Foreskin keratinocyte (primary cell): ENCODE measurements at places on chromosomes 5 and 9. TPM values are rescaled to one million over a fixed set of nuclear protein-coding genes. Genes with fewer than 3 reads are reported as not detected.

Gene SHISAL2B
- total RNA-seq, result not detected in 2 replicates

Gene ACTBL2
- total RNA-seq, result 0.04 TPM in 1 of 2 replicates, not detected in the other

Gene INSL6
- not detected in 2 replicates for total RNA-seq

Gene SPATA31D4
- total RNA-seq, result not detected in 2 replicates

Gene RANBP17
- total RNA-seq, result 1.9 and 4.2 TPM in 2 replicates

Gene SAXO1
- not detected in 2 replicates for total RNA-seq

DNA sequence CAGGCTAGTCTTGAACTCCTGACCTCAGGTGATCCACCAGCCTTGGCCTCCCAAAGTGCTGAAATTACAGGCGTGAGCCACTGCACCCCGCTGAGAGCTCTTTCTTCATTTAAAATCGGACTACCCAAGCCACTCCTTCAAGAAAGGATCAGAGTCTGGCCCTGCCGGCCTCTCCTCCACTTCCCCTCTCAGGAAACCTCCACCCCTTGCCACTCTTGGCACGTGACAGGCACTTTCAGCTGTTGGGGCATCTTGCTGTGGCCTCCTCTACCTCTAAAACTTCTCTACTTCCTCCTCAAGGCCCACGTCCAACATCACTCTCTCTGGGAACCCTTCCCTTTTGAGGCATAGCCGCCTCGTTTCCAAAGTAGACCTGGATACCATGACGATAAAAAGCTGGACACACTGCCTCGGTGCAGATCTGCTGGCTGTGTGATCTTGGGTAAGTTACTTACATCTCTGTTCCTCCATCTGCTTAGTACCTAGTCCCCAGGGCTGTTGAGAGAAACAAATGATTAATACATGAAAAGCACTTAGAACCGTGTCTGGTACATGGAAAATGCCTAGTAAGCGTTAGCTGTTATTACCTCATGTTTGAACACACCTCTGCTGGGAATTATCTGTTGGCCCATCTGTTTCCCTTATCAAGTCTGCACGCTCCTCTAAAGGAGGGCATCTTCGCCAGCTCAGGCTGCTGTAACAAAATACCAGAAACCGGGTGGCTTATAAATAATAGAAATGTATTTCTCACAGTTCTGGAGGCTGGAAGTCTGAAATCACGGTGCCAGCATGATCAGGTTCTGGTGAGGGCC is 55.3 kb downstream of the SMIM23 start:
- DNase-seq, result no peak

DNA sequence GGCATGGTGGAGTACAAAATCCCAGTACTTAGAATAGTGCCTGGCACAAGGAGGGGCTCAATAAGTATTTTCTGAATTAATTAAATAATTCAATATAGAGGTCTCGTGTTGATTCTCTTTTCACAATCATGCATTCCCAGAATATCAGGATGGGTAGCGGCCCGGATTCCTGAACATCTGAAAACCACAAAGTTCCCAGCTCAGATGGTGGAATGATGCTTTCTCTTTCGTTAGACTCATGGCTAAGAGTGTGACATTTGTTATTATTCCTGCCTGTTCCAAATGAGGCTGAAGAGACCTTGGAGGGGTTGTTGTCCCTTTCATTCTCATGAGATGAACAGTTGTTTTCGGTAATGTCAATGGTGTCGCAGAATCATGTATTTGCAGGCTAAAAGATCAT is 95.4 kb upstream of the LIFR start:
- DNase-seq, result no peak

- no peak for DNase-seq
These were observed 235.5 kb upstream of the WWC1 start for GRCh38 chr5:168055961-168056360.

- DNase-seq, result no peak
These were observed 36.9 kb upstream of the MED27 start for GRCh38 chr9:132116583-132116982.

DNA sequence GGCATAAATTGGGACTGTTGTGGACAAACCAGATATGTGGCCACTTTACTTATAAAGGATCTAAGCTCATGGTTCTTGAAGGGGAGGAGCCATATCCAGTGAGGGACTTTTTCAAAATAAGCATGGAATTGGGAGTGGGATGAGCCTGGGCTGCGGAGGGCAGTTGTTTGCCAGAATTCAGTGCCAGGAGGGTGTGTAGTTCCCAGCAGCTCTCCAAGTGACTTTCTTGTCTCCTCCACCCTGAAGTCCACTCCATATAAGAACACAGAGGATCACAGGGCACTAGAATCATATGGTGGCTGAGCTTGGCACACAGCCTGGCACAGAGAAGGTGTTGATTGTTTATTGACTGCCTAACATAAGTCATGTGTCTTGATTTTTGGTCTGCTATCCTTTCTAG is 121.1 kb downstream of the CAVIN4 start:
- no peak for DNase-seq

GRCh38 chr9:26814799-26815198 is 77.8 kb downstream of the CAAP1 start:
- DNase-seq, result no peak

DNA sequence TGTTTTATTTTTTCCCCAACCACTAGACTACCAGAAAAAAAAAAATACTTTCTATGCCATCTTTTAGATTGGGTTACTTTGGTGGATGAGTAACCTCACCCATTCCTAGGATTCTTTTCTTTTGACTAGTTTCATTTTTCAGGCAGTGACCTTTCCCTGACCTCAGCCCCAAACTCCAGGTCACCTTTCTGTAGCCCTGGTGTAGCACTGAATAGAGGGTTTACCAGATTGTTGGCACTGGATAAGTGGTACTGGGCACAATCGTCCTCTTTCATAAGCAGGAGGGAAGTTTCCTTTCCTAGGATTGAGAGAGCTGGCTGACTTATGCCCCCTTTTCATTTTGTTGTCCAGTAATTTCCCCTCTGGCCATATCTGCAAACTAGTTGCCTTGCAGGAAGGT is 169.4 kb upstream of the TMEM161B start:
- DNase-seq, result no peak

GRCh38 chr5:161934486-161934885 is 86.6 kb downstream of the GABRA1 start:
- DNase-seq, result no peak

- peak; percentile 31 for DNase-seq
These were observed 13.4 kb downstream of the PCSK5 start for GRCh38 chr9:75903785-75904360.

GRCh38 chr5:111676466-111676865 is 80.5 kb downstream of the NREP start:
- DNase-seq, result no peak

DNA sequence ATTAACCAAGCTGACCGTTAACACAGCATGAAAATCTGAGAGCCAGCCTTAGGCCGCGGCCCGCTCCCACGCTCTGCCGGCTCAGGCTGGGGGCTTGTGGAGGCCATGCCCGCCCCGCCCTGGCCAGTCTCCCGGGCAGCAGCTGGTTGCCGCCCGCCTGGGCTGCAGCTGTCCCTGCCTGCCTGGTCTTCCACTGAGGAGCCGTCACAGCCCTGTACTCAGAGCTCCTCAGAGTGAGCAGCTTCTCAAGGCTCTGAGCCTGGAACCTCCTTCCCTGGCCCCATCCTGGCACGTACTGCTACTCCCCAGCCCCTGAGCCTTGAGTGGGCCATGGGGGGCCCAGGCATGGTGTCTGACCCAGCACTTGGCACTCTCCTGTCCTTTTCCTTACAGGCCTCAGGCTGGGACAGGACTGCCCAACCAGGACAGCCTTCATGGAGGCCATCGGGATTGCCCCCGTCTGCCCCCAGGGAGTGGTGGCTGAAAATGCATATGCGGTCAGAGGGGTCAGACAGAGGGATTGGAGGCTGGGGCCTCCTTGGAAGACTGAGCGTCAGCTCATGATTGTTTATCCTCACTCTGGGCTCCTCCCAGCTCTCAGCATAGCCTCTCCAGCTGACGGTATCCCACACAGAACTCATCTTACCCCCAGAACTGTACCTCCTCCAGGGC is 11.9 kb downstream of the FGFR4 start:
- no peak for DNase-seq

GRCh38 chr9:34962546-34962945 is 4.5 kb downstream of the PHF24 start:
- DNase-seq, result no peak

DNA sequence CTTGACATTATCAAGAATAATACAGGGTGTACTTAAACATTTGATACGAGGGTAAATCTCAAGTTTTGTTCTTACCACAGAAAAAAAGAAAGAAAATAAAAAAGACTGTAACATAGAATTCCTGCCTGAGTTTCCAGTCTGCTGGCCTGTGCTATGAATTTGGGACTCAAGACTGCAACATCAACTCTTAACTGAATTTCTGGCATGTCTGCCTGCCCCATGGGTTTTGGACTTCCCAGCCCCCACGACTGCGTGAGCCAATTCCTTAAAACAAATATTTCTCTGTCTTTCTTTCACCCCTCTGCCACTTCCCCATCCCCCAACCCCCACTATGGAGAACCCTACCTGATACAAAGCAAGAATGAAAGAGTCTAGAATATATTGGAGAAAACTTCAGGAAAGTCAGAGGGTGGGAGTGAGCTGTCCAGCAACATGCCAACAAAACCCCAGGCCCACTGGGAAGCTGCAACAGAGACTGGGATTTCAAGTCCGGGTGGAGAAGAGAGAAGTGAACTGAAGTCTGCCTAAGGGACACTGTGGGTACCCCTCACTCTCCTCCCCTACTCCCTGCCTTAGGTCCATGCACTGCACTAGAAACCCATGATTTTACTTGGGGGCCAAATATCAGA is 43.0 kb downstream of the MARCHF3 start:
- no peak for DNase-seq

DNA sequence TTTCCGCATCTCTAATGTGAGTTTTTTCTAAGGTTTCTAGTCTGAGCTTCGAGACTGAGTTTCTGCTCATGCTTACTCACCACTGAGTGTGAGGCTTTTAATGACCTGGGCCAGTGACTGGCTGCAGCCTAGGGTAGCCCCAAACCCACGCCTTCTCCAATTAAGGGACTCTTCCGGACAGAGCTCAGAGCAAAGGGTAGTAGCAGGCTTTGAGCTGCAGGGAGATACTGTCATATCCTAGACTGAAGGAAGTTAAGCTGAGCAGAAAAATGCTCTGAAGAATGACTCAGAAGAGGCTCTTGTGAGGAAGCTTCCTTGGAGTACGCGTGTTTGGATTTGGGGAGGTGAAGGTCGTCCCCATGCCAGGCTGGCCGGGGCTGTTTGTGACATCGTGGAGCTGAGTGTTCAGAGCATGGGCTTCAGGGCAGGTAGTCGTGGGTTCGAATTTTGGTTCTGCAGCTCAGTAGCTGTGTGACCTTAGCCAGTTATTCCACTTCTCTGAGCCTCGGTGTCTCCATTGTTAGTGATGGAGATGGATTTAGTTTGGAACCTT is 3.5 kb downstream of the USP20 start:
- DNase-seq, result no peak

GRCh38 chr5:130035388-130035787 is 131.1 kb downstream of the CHSY3 start:
- DNase-seq, result no peak

- no peak for DNase-seq
These were observed 227.1 kb downstream of the ZSWIM6 start for GRCh38 chr5:61559146-61559545.

DNA sequence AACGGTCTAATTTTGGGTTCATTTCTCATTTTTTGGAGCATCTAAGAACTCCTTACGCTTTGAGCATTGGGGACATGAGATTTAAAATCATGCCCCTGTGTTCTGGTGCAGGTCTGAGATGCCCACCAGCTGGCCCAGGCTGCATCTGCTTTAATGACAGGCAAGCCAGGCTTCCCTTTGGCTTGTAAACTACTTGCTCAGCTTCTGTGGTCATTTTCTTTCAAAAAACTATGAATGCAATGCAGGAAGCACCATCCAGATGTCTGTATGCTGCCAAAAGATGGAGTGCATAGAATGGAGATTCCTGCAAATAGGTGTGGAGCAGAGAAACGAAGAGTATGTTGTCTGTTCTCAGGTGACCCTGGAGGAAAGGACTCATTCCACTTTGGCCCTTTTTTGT is 399.9 kb upstream of the ADAMTSL1 start:
- no peak for DNase-seq

DNA sequence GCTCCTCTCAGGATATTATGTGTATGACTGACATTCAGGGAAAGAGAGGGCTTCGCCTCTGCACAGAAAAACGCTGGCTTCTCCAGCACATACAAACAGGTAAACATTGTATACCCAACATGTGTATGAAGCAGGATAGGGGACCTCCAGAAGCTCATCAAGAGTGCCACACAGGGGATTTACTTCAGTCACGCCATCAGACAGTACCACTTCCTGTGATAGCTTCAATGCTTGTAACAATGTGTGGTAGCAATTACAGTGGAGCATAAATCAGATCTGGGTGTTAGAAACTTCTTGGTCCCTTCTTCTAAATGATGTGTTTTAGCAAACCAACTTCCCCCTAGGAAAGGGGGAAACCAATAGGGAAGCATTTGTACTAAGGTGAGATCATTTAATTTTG is 160.8 kb downstream of the TSSK1B start:
- no peak for DNase-seq

DNA sequence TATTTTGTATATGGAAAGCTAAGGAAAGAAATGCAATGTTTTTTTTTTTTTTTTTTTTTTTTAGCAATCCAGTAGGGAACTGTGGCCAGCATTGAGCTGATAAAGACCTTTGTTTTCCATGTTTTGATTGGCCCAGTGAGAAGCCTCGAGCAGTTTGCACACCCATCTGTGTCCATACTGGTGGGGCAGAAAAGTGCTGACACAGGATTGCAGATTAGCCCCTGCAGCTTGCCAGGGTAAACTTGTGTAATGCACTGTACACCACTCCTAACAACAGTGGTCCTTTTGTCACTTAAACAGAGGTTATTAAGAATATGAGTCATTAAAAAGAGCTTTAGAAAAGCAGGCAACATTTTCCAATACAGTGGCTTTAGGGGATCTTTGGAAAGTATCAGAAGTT is 132.8 kb upstream of the CDKN2B start:
- no peak for DNase-seq

GRCh38 chr9:113854310-113854709 is 21.8 kb upstream of the ZNF618 start:
- DNase-seq, result no peak

- DNase-seq, result no peak
These were observed 78.3 kb downstream of the DCP2 start for GRCh38 chr5:113054899-113055298.

GRCh38 chr5:71937921-71938698 is 169.2 kb upstream of the MAP1B start:
- DNase-seq, result no peak

GRCh38 chr5:95773335-95774059 is 42.4 kb downstream of the RHOBTB3 start:
- peak; percentile 77 for DNase-seq
